Pulmonary artery endothelial cell (primary cell): ENCODE measurements at places on chromosomes 13 and 19. TPM values are rescaled to one million over a fixed set of nuclear protein-coding genes. Genes with fewer than 3 reads are reported as not detected.

Gene BRME1
- total RNA-seq, result 0.63 and 0.73 TPM in 2 replicates

Gene PRR36
- total RNA-seq, result 0.07 TPM in 1 of 2 replicates, not detected in the other

Gene NDUFA13
- total RNA-seq, result 152 and 173 TPM in 2 replicates

Gene CSNK1G2
- 88.6 and 107 TPM in 2 replicates for total RNA-seq

Gene RNF17
- total RNA-seq, result not detected in 2 replicates

Gene FCAR
- not detected in 2 replicates for total RNA-seq

Gene F2RL3
- total RNA-seq, result 0.71 and 1.4 TPM in 2 replicates

Gene CPT1C
- 20.0 and 24.7 TPM in 2 replicates for total RNA-seq

Gene ANGPTL8
- not detected in 2 replicates for total RNA-seq

Gene SYNE4
- total RNA-seq, result under 0.01 and 0.07 TPM in 2 replicates

Gene C1QTNF9B
- total RNA-seq, result not detected in 2 replicates

Gene SBSN
- not detected in 2 replicates for total RNA-seq
